A549 treated with GW870086 at 1 μM for 4 hours (cell line): ENCODE measurements at places on chromosomes 11 and 22. TPM values are rescaled to one million over a fixed set of nuclear protein-coding genes. Genes with fewer than 3 reads are reported as not detected.

Gene SOX10
- total RNA-seq: not detected in 5 replicates

Gene RAB36
- 6.6 to 8.3 TPM (median 7.3 TPM) in 5 replicates for total RNA-seq

Gene SEC14L6
- total RNA-seq: not detected in 5 replicates

Gene HORMAD2
- total RNA-seq: not detected in 5 replicates

Gene PHF21B
- total RNA-seq: 0.53 to 1.2 TPM (median 0.66 TPM) in 5 replicates

Gene MS4A8
- total RNA-seq: not detected in 5 replicates

Gene SCN4B
- 0.02 to 0.11 TPM (median 0.03 TPM) in 3 of 5 replicates, not detected in the others for total RNA-seq

Gene PATE2
- not detected in 5 replicates for total RNA-seq

Gene ABCC8
- total RNA-seq: 2.0 to 3.3 TPM (median 2.8 TPM) in 5 replicates

Gene IRF7
- 5.8 to 8.1 TPM (median 5.9 TPM) in 5 replicates for total RNA-seq

Gene WNT11
- 1.2 to 2.0 TPM (median 1.4 TPM) in 5 replicates for total RNA-seq

Gene OR51B4
- total RNA-seq: not detected in 5 replicates

Gene SLC2A11
- 8.0 to 10.4 TPM (median 8.7 TPM) in 5 replicates for total RNA-seq

Gene CDHR5
- 0.08 to 0.14 TPM (median 0.09 TPM) in 3 of 5 replicates, not detected in the others for total RNA-seq

Gene TOMM22
- 62.0 to 81.3 TPM (median 72.3 TPM) in 5 replicates for total RNA-seq

Gene WT1
- total RNA-seq: 4.6 to 6.0 TPM (median 5.1 TPM) in 5 replicates

Gene SLC17A6
- not detected in 5 replicates for total RNA-seq

Gene FERMT3
- total RNA-seq: 0.64 to 3.3 TPM (median 1.0 TPM) in 5 replicates

Gene GRAP2
- not detected in 5 replicates for total RNA-seq

Gene OR10G7
- not detected in 5 replicates for total RNA-seq

Gene CNGA4
- 0.07 TPM in 1 of 5 replicates, not detected in the others for total RNA-seq

Gene TRIM51
- total RNA-seq: not detected in 5 replicates

Gene FZD4
- total RNA-seq: 0.67 to 1.5 TPM (median 1.3 TPM) in 5 replicates

Gene UPK3A
- not detected in 5 replicates for total RNA-seq

Gene ALG8
- total RNA-seq: 47.5 to 64.3 TPM (median 61.3 TPM) in 5 replicates

Gene RFPL2
- total RNA-seq: 0.11 to 0.49 TPM (median 0.19 TPM) in 4 of 5 replicates, not detected in the other
